Activated T-helper 1 cell treated with Interleukin-2 at 50 U/mL for 16 hours (primary cell): ENCODE measurements at places on chromosomes 7 and 10.

DNA sequence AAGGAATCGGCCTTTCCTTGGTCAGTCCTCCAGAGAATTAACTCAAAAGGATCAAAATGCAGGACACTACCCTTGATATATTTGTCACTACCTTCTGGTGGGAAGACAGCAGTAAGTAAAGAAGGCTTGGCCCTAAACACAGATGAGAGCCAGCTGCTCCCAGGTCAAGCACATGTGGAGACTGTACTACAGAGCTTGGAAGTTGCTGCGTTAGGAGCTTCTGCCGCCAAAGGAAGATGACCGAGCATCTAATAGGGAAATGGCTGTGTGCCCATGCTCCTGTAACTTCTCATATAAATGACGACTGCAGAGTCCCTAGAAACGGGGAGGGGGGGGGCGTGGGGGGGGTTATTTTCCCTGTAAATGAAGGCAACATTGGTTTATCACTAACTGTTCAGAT, 59.0 kb downstream of the PODXL start:
- no peak for DNase-seq

DNA sequence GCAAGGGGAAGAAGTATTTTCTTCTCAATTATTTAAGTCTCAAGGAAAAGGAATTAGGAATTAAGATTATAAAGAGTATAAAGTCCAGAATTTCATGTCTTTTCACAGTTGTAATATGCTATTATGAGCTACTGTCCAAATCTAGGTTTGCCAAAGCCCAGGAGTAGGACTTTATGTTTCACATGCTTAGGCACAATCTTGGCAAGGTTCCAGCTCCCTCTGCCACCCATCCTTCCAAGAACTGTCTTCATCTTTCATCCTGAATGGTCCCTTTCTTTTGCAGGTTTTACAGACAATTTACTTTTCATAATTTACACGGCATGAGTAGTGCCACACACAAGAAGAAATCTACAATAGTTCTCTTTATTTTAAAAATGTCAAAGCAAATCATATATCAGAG, 29.5 kb downstream of the SLC16A9 start:
- DNase-seq: no peak

DNA sequence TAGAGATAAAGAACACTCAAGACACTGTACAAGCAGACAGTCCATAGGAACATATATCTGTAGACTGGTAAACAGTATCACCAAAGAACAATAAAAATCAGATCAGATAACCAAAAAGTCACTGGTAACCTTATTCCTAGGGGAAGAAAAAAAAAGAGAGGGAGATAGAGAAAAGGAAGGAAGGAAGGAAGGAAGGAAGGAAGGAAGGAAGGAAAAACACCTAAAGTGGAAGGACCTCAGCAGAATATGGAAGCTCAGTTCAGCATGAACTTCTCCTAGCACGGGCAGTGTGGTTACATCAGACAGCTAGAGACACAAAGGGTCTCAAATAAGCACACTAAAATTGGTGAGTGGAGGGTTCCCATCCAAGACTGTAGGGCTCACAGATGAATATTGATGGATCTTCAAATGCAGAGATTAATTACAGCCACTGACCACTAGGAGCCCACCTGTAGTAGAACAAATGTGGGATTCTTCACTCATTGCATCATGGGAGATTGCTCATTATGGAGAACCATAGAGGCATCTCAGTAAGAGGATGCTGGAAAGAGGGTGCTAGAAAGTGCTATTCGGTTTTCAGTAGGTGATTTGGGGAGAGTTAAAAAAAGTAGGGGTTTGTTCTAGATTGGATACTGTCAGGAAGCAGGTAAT, 293.4 kb upstream of the C7orf33 start:
- DNase-seq: no peak

GRCh38 chr10:71064413-71065118, 147.8 kb upstream of the UNC5B start:
- DNase-seq: no peak

GRCh38 chr10:82452676-82453075, 577.7 kb downstream of the NRG3 start:
- no peak for DNase-seq

DNA sequence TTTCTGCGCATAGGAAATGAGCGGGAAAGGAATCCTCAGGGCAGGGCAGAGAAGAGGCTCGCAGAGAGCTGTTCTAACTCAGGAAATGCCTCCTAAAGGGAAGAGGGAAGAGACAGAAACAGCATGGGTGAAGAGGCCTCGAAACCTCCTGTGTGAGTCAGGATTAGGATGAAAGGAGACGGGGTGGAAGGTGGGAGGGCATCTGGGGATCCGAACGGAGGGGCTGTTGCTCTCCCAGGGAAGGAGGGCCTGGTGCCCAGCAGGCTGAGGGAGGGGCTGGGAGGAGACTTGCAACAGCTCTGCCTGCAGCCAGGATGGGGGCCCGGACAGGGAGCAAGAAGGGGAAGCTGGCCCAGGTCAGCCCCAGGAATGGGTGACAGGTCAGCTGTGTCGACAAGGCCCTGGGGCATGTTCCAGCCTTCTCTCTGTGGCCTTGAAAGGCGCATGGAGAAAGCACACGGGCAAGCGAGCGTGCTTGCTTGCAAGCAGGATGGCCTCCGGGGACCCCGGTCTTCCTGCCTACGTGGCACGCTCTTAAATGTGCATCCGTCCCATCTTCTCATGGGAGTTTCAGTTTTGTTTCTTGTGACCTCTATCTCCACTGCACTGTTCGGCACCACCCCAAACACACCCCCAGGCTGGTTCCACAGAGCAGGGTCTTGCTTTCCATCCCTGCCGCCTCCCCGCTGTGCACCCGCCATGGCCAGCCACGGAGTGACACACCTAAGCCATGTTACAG, 63.5 kb downstream of the HIPK2 start:
- DNase-seq: no peak

DNA sequence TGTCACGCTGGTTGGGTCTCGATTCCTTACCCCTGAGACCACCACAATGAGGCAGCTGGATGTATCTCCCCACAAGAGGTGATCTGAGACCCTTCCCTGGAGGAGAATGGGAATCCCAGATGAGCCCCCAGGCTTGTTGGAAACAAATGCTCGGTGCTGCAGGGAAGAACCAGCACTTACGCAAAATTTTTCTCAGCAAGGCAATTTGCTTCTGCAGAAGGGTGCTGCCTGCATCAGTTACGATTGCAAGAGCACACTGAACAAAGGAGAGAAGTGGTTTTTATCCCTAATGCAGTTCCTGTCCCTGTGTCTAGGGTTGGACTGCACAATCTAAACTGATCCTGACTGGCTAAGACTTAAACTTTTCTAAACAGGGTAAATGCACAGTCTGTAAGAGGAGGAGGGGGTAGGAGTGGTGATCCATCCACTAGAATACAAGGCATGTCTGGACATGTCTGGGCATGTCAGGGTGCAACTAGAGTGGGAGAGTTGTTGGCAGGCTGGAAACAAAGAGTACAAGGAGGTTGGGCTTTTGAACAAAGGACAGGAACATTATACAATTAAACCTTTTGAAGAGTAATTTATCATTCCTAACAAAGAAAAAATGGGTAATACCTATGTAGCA, 114.9 kb upstream of the FAM3C start:
- no peak for DNase-seq

GRCh38 chr7:43430411-43430810, 152.5 kb upstream of the STK17A start:
- DNase-seq: no peak

DNA sequence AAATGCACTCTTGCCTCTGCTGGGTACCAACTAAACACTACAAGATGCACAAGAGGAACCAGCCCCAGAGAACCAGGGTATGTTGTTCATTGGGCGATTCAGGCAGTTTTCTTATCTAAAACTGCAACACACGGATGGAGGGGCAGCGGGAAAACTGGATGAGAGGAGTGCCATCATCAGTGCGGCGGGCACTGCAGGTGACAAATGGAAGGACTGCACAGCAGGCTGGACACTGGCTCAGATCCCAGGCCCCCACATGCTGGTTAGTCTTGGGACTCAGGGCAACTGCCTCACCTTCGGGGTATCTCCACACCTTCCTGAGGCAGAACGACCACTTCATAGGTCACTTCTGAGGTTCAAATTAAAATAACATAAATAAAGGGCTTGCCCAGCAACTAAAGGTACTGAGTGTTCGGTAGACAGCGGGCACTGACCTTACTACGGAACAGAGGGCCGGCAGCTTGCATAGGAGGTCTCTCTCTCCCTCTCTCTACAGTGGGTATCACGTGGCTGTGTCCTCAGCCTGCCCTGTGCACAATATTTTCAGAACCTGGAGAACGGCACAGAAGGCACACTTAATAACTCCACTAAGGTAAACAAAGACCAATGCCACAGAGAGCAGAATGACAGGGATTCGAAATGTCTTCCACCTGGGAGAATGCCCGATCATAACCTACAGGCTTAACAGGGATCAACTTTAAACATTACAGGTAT, 72.1 kb downstream of the GRB10 start:
- DNase-seq: no peak

- DNase-seq: no peak
These were observed 59.7 kb downstream of the SEM1 start for GRCh38 chr7:96649981-96650380.

- no peak for DNase-seq
These were observed 68.5 kb downstream of the LRRN3 start for GRCh38 chr7:111159426-111159825.

GRCh38 chr7:69889976-69890351, 291.7 kb downstream of the AUTS2 start:
- no peak for DNase-seq

DNA sequence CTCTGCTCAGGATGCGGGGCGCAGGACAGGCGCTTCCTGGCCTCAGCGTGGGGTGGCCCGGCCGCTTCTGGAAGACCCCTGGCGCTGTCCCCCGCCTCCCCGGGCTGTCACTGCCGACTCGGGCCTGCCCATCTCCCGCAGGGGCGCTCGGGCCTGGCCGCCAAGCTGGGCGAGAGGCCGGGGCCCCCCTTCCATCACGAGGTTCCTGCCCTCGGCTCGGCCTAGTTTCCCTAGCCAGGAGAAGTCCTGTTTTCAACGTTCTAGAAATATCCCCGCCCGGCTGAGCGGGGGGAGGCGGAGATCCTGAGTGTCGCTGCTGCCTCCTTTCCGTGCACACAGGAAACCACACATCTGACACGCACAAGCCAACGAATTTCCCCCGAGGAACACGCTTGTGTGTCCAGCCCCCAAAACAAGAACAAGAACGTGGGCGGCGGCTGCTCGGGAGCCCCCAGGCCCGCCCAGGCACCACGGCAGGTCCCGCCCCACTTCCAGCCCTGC, 33.7 kb downstream of the AP5Z1 start:
- no peak for DNase-seq

DNA sequence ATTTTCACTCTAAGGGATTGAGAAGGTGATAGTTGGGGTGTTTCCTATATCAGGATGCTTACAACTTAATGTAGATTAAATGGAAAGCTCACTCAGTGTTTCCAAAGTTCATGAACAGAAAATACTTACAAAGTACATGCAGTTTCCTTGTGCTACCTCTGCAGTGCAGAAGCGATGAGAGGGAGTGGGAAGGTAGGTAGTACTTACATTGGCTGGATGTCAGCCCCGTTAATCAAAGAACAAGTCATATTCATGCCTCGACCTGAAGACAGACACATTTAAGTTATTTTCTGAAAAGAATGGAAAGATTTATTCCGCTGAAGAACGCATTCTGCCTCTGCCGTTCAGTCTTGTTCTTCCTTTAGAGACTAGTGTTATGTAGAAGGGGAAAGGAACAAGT, 93.1 kb downstream of the ZMYND11 start:
- no peak for DNase-seq

DNA sequence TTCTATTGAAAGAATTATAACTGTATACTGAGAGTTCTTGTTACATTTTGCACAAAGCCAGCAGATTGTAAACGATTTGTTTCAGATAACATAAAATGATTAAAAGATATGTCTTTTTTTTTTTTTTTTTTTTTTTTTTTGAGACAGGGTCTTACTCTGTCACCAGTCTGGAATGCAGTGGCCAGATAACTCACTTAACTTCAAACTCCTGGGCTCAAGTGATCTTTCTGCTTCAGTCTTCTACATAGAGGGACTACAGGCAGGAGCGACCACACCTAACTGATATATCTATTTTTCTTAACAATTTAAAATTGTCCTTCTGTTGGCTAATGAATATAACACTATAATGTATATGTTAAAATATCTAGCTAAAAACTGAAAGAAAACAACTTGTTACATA, 317.3 kb upstream of the CACNA2D1 start:
- no peak for DNase-seq

GRCh38 chr7:51029131-51029530, 246.4 kb upstream of the GRB10 start:
- no peak for DNase-seq

DNA sequence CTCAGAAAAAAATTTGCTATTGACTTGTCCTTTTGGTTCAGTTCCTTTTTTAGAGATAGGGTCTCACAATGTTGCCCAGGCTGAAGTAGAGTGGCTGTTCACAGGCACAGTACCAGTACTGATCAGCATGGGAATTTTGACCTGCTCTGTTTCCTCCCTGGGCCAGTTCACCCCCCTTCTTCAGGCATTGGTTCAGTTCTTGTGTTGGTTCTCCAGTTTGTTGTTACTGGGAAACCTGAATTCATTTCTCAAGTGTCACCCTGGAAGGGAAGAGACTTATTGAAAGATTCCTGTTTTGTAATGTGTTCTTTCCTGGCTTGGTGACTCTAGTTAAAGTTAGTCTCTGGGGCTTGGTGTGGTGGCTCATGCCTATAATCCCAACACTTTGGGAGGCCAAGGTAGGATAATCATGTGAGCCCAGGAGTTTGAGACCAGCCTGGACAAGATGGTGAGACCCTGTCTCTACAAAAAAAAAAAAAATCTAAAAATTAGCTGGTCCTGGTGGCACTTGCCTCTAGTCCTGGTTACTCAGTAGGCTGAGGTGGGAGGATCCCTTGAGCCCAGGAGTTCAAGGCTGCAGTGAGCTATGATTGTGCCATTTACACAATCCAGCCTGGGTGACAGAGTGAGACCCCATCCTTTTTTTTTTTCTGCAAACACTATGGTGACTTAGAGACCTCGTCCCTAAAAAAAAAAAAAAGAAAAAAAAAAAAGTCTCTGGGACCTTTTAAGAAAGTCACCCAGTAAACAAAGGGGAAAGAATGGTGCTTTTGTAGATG, 52.7 kb downstream of the CNNM2 start:
- DNase-seq: no peak

DNA sequence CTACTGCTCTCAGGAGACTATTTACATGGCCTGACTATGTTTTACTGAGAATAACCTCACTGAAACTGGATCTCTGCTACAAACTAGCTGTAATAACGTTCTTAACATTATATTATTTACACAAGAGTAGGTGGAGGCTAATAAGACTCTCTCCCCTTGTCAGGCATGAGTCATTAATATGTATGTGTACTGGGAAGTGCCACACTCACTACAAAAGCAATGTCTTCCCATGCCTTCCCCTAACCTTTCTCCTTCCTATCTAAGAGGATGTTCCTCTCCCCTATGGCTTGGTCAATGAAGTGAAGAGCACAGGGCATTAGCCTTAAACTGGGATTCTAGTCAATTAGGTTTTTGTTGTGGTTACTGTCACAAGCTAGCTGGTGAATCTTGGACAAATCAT, 147.9 kb downstream of the DGKB start:
- DNase-seq: no peak

- no peak for DNase-seq
These were observed 11.0 kb downstream of the PHKG1 start for GRCh38 chr7:56081626-56082340.
